ENCODE measurements at places on chromosomes 1 and 21.

- DNase-seq: no peak
These were observed 843 bp downstream of the DIP2A start for GRCh38 chr21:46459356-46460112.

GRCh38 chr1:224696891-224697765 lies 81.0 kb downstream of the CNIH3 start:
- DNase-seq: peak; percentile 34

GRCh38 chr1:234656944-234657654 lies 47.1 kb upstream of the IRF2BP2 start:
- peak; percentile 96 for DNase-seq

- no peak for DNase-seq
These were observed 111.6 kb downstream of the CYYR1 start for GRCh38 chr21:26461500-26461899.

DNA sequence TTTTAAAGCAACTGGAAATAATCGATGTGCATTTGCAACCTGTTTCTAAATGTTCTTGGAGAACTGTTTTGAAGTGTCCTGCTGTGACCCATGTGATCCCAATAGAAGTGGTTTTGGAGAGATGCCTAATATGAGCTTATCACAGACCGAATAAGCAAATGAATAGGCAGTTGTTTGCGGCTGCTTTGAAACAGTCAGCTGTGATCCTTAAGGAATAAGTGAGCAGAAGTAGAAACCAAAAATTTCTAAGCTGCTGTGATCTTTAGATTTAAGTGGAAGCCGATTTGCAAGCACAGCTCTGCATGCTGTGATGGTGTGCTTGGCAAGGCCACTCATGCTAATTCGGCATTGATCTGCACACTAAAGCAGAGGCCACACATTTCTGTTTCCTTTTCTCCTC lies 329.5 kb upstream of the DUSP10 start:
- DNase-seq: no peak

DNA sequence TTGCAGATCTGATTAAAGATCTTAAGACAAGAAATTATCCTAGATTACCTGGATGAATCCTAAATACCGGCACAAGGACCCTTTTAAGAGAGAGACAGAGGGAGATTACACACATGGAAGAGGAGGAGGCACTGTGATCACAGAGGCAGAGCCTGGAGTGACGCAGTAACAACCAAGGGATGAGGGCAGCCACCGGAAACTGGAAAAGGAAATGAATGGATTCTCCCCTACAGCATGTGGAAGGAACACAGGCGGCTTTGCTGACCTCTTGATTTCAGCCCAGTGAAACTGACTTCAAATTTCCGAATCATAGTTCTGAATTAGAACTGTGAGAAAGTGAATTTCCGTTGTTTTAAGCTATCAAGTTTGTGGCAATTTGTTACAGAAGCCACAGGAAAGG lies 50.2 kb upstream of the IVNS1ABP start:
- DNase-seq: no peak

DNA sequence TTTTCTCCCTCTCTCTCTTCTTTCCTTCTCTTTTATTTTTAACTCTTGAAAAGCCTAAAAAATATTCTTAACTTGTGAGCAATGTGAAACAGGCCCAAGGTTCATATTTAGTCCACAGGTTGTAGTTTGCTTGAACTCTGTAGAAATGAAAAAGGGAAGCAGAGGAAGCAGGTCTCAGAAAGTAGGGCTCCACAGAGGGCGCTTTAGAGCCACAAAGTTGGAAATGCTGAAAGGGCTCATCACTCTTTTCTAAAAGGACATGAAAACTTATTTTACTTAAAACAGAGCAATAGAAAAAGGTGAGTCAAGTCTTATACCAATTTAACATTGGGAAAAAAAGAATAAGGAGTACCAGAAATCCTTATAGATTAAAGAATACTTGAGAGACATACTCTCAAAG lies 247.0 kb downstream of the USP25 start:
- DNase-seq: no peak

DNA sequence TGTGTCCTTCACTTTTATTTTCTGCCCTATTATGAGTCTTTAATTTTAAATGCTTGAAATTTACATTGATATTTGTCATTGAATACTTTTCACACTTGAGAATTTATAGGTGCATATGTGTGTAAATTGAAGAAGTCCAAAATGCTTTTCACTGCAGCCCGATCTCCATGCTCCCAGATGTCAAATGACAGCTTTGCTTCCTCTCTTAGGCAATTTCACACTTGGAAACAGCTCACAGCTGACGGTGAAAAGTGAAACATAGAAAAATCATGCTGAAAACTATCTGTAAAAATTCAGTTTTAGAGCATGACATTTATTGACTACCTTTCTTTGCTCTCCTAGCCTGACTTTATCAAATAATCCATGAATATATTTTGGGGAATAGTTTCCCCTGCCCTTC lies 196.0 kb downstream of the RPS6KC1 start:
- no peak for DNase-seq

GRCh38 chr1:11151826-11152612 lies 37.1 kb upstream of the ANGPTL7 start:
- peak; percentile 36 for DNase-seq

DNA sequence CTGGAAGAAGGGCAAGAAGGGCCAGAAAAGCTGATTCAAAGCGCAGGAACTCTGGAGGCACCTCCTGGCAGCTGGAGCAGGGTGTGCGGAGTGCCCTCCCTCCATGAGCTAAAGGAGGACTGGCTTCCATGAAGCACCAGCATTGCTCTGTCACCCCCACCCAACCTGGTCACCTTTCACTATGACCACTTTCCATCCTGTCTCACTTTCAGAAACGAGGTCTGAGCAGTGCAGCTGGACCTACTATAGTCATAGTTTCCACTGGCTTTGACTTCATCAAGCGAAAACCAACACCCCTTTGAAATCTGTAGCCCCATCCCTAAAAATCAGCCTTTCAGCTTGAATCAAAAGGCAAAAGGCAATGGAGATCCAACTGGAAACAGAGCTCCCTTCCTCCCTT lies 84.8 kb upstream of the CACNA1E start:
- DNase-seq: no peak

Data from skeletal muscle cell (primary cell).